Stimulated activated CD8-positive, alpha-beta memory T cell treated with anti-CD3 and anti-CD28 coated beads, Interleukin-2, amount 100 ng/mL, for 48 hours (primary cell): ENCODE measurements at places on chromosomes 5 and 9.

DNA sequence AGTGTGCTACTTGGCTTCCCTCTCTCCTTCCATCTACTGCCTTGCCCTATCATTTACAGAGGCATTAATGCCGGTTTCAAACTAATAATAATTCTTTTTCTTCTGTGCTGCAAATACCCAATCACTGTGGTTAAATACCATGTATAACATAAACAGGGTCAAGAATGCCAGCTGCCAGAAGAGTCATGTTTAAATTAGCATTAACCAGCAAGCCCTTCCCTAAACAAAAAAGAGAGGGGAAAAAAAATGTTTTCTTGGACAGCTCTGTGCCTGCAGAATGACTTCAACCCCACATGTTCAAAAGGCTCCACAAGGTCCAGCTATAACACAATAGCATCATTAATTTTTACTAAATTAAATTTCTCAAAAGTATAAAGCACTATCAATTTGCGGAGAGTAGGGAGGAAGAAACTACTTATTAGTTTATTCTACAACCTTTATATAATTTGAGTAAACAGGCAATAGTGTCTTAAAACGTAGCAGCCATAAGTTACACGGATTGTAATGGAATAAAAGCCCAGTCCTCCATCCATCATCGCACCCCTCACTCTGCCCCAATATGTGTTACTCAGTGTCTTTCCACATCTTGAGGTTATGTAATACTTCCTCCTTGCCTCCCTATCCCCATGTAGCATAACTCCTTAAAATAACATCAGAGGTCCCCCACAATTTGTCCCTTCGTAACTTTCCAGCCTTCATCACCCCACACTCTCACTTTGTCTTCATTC, 3.9 kb downstream of the LPAR1 start:
- no peak for DNase-seq

GRCh38 chr9:110486218-110486617, 93.3 kb downstream of the SVEP1 start:
- DNase-seq, result no peak

- DNase-seq, result no peak
Observed at GRCh38 chr9:123541411-123541810, 185.4 kb downstream of the CRB2 start.

DNA sequence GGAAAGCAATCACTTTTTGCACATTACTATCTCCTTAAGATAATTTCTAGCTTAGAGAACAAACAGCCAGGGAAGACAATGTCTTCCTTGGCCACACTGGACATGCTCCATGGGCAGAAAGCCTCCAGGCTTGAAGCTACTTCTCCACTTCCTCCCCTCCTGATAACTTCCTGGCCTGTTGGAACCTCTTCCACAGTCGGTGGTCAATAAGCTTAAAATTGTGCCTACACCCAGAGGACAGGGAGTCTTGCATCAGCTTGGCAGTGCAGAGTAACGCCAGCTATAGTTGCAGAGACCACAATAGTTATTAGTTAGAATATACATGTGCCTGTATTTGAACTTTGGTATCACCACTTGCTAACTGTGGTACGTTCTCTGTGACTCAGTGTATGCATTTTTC, 58.1 kb upstream of the ABCA1 start:
- no peak for DNase-seq

GRCh38 chr9:120431268-120431667, 148.7 kb downstream of the CDK5RAP2 start:
- no peak for DNase-seq

- DNase-seq, result no peak
Observed at GRCh38 chr5:63323926-63324325, 638.3 kb downstream of the HTR1A start.

DNA sequence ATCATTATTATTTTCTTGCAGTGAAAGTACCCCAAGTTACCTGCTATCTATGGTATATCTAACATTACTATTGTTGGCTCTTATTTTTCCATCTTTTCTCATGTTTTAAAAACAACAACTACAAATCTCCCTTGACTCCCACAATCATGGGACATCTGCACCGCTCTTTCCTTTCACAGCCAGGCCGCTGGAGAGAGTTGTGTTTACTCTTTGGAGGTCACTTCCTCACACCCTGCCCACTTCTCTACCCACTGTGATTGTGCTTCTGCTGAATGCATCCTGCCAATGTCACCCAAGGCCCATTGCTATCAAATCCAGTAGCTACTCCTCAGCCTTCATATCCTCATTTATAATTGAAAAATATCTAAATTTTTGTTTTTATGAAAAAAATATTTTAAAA, 29.7 kb downstream of the SLC28A3 start:
- DNase-seq, result no peak

DNA sequence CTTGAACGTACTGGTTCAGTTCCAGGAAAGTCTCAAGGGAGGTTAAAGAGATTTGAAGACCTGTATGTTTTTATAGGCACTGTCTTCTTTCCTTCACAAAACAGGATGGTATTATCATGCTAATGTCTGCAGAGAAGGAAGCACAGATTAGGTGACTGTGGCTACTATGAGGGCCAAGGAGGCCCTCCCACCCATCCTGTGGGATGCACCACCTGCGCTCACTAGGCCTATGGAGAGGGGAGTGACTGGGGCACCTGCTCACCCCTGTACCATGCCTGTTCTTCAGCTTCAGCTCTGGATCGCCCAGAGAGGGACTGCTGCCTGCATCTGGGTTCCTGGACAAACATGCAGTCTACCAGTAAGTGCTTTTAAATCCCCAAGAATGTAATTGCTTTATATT, 469.4 kb downstream of the CCDC171 start:
- no peak for DNase-seq

DNA sequence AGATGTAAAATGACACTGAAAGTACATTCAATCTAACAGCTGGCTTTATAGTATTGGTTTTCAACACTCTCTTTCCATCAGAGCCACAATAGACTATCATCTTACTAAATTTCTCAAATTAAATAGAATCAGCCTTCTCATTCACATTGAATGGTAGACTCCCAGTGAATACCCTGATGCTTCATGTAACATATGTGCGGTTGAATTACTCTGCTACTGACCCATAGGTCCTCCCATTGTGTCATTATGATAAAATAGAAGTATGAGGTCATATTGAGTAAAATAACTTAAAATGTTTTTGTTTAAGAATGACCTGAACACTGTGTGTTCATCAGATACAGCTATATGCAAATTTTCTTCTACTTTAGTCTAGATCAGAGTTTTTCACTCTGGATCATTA, 75.9 kb upstream of the ADAMTSL1 start:
- DNase-seq, result no peak

- DNase-seq, result no peak
Observed at GRCh38 chr5:76294573-76294972, 108.5 kb upstream of the IQGAP2 start.

- no peak for DNase-seq
Observed at GRCh38 chr5:166551384-166551783, 1740.1 kb upstream of the WWC1 start.

DNA sequence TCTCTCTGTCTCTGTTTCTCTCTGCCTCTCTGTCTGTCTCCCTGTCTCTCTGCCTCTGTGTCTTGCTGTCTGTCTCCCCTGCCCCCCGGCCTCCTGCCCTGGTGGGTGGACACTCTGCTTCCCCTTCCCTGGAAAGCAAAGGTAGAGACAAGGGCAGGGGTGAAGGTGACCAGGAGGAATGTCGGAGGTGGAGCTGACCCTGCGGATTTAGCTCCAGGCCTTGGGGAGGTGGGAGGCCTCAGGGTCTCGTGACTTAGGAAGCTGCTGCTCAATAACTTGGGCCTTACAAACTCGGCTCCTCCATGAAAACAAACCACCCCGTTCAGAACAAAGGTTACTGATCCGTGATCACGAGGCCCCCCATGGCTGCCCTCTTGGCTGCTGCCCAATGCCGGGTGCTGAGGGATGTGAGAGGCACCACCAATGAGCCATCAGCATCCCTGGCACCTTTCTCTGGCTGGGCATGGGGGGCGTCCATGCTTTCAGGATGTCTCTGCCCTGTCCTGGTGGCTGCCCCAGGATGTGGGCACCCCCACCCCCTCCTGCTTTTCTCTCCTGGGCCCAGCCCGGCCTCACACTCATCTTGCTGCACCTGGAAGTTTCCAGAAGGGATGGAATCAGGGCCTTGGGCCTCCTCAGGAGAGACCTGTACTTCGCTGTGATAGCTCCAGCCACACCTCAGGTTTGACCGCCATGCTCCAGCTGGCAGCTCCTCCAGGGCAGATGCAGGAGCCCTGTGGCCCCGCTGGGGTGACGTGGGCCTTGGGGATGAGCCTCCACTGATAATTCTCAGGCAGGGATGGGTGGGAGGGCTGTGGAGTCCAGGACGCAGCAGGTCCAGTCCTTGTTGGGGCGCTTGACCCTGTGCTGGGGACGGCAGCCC, 14.8 kb upstream of the SLC6A19 start:
- no peak for DNase-seq

GRCh38 chr5:38563624-38564023, 7.2 kb upstream of the LIFR start:
- no peak for DNase-seq

- no peak for DNase-seq
Observed at GRCh38 chr5:163574472-163575440, 69.3 kb downstream of the MAT2B start.

- DNase-seq, result no peak
Observed at GRCh38 chr5:76487821-76488220, 84.7 kb downstream of the IQGAP2 start.

DNA sequence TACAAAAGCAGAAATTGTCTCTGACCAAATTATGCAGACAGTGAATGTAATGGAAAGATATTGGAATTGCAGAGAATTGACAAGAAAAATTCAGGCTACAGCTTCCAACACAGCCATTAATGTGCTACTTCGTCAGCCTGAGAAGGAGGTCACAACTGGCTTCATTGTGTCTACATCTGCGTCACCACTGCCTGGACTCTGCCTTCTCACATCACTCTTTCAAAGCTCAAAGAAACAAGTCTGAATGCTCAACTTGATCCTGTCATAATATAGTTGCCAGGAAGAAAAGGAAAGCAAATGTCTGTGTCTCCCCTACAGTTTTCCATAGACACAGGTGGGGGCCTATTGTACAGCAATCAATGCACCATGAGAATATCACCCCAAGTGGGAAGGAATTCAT, 806.5 kb upstream of the CDH10 start:
- DNase-seq, result no peak

GRCh38 chr9:8365029-8365428, 565.5 kb upstream of the DMAC1 start:
- no peak for DNase-seq

GRCh38 chr5:10788358-10788757, 27.3 kb upstream of the DAP start:
- DNase-seq, result no peak

DNA sequence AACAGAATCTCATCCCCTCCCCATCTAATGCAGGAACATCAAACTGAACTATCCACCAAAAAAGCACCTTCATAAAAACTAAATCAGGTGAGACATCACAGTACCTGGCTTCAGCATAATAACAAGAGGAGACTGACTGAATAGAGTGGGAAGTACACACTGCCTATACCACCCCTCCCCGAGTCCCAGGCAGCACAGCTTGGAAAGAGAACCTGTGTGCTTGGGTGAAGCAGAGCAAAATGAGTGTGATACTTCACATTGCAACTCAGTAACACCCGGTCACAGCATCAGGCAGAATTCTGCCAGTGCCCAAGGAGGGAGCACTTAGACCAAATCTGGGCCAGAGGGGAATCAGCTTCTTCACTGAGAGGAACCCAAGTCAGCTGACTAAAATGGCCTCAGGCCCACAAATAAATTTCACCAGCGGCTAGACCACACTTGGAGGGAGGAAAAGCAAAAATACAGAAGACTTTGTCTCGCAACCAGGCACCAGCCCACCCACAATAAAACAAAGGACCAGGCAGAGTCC, 69.3 kb upstream of the OR2K2 start:
- DNase-seq, result no peak

DNA sequence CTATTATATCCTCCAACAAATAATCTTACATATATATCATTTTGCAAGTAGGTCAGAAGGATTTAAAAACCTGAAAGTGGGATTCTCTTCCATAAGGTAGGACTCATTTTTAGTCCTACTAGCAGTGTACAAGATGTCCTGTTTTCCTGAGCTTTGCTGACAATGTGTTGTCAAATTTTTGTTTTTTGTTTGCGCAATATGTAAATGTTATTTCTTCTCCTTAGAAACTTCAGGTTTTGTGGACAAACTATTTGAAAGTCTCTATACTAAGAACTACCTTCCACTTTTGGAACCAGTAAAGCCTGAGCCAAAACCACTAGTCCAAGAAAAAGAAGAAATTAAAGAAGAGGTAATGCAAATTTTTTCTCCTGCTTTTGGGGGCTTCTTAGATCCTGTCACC, 19.8 kb downstream of the RBM27 start:
- DNase-seq, result no peak

- DNase-seq, result no peak
Observed at GRCh38 chr9:110317911-110318310, 19.8 kb downstream of the TXNDC8 start.

GRCh38 chr9:136685216-136685615, 2.0 kb downstream of the AGPAT2 start:
- DNase-seq, result no peak

- DNase-seq, result no peak
Observed at GRCh38 chr5:83025690-83026478, 51.3 kb downstream of the TMEM167A start.

- no peak for DNase-seq
Observed at GRCh38 chr9:86034863-86035734, 64.3 kb downstream of the GOLM1 start.

- DNase-seq, result no peak
Observed at GRCh38 chr5:75275756-75276155, 39.1 kb upstream of the ANKRD31 start.

- no peak for DNase-seq
Observed at GRCh38 chr5:10902145-10902544, 141.1 kb upstream of the DAP start.
